Stimulated activated CD8-positive, alpha-beta memory T cell treated with anti-CD3 and anti-CD28 coated beads, Interleukin-7, amount 100 ng/mL, for 1 hour (primary cell): ENCODE measurements at places on chromosomes 5 and 9.

GRCh38 chr5:311963-312362 is 9.6 kb upstream of the AHRR start:
- no peak for DNase-seq

- no peak for DNase-seq
Measured at GRCh38 chr9:116030517-116030916, 123.1 kb upstream of the PAPPA start.

DNA sequence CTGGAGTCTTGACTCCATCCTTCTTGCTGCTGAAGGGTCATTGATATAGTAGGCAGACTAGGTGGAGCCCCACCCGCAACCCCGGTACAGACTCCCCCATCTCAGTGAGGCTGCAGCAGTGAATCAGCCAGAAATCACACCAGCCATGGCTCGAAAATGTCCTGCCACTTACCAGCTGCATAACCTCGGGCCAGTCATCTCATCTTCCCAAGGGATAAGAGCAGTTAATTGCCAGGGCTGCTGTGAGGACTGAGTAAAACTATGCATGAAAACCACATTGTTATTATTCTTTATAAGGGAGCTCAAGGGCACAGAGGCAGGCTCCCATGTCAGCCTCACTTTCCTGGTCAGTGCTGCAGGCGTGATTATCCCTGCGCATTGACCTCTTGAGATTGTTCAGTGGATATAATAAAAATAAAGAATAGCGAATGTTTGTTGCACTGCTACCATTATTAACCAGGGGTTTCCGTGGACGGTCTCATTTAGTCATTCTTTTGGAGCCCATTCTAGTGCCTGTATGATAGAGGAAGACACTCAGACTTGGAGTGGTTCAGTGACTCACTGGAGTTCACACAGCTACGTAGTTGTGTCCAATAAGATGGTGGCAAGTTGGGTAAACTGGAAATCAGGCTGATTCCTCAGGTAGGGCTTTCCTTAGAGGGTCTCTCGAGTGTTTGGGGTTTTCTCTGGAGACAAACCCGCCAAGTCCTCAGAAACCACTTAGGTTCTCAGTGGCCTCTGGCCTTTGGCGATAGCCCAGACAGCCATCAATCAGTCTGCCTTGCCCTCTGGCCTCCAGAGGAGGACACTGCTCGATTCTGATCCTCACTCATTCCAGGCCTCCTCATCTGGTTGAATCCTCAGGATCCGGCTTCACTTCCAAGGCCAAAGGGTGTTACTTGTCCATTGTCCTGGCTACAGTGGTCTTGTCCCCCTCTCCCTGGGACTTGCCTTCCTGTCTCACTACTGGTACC is 39.9 kb downstream of the COL15A1 start:
- DNase-seq = no peak

- DNase-seq = no peak
Measured at GRCh38 chr9:131986576-131986975, 93.1 kb downstream of the MED27 start.

DNA sequence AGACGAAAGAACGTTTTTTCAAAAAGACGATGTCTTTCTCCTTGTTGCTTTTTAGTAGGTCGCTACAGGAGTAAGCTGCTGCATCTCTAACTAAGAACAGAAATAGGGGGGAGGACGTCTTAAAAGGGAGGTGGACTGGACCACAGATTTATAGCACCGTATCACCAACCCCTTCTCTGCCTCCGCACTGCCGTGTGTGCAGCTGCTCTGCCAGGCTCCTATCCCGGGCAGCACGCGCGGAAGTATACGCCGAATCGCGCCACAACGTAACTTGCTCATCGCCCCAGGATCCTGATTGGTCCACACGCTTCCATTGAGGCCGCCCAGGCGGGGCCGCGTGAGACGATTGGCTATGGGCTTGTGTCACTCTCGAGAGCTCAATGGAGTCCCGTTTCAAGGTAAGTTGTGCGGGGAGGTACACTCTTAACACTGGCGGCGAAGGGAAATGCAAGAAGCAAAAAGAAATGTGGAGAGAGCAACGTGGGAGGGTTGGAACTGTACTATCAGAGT is at the start of gene ELAVL2:
TSS of gene ELAVL2 (minus strand) at position 121 of the 510 bp plus-strand sequence. CDS start 64,006 bp downstream, outside the sequence.
- no peak for DNase-seq

DNA sequence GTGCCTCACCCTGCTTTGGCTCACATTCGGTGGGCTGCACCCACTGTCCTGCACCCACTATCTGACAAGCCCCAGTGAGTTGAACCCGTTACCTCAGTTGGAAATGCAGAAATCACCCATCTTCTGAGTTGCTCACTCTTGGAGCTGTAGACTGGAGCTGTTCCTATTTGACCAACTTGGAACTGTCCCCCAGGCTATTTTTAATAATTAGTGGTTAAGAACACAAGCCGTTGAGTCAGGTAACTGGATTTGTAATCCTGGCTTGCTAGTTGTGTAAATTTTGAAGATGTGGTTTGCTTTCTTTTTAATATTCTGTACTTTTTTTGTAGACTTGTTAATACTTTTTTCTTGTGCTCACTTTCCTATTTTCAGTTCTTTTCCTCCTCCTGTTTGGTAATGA is 81.2 kb downstream of the CNTLN start:
- no peak for DNase-seq

- no peak for DNase-seq
Measured at GRCh38 chr5:82594097-82594496, 315.9 kb upstream of the RPS23 start.

GRCh38 chr5:10892147-10892910 is 131.3 kb upstream of the DAP start:
- no peak for DNase-seq

DNA sequence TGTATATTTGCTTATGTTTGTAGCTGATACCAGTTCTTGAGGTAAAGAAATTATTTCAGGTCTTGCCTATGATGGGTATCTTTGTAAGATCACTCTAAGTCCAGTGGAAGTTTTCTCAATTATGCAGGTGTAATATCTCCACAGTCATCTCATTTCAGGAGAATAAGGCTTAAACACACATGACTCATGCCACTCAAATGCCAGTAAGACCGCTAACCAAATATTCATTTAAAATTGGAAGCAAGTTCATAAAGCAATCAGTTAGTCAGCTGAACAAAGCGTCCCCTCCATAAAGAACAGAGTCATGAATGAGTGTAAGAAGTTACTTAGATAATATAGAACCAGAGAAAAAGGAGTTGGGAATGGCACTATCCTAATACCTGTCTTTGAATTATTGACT is 248.7 kb downstream of the LURAP1L start:
- no peak for DNase-seq

- no peak for DNase-seq
Measured at GRCh38 chr5:124936626-124936933, 190.1 kb upstream of the ZNF608 start.

- no peak for DNase-seq
Measured at GRCh38 chr9:34615132-34615531, 3.2 kb upstream of the RPP25L start.

DNA sequence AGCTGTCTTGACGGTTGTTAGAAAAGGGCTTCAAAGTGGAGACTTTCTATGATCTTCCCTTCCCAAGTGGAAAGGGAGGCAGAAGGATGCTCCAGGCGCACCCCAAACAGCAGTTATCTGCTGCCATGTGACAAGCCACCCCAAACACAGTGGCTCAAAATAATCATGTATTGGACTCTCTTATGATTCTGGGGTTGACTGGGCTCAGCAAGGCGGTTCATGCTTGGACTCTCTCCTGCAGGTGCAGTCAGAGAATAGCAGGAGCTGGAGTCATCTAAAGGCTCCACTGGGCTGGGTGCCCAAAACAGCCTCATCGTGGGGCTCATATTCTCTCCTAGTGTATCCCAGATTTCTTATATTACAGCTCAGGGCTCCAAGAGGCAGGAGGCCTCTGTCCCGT is 177.6 kb upstream of the IER5L start:
- no peak for DNase-seq

DNA sequence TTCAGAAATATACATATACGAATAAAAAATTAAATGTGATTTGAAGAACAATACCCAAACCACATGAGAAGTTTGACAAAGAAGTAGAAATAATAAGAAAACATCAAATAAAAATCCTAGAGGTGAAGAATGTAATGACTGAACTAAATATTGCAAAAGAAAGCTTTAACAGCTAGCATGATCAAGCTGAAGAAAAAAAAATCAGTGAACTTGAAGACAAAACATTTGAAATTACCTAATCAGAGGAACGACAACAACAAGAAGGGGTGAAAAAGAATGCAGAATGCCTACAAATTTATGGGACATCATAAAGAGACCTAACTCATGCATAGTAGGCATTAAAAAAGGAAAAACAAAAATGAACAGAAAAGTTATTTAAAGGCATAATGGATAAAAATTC is 60.5 kb upstream of the SPEF2 start:
- DNase-seq = no peak

DNA sequence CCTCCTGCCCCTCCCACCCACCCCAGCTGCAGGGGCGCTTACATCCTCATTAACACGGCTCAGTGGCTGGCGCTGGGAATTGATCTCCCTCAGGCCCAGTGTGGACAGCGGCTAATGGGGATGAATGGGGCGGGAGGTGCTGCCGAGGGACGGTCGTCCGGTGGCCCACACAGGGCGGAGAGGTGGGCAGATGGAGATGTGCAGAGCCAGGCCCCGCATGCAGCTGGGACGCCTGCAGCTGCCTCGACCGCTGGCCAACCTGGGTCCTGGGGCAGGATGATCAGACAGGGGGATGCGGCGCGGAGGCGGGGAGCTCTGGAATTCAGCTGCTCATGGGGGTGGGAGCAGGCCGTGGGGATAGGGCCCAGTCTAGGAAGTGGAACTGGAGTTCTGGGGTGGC is 17.6 kb downstream of the TSPAN17 start:
- DNase-seq = no peak

- DNase-seq = no peak
Measured at GRCh38 chr5:88923623-88924329, 40.8 kb upstream of the MEF2C start.

DNA sequence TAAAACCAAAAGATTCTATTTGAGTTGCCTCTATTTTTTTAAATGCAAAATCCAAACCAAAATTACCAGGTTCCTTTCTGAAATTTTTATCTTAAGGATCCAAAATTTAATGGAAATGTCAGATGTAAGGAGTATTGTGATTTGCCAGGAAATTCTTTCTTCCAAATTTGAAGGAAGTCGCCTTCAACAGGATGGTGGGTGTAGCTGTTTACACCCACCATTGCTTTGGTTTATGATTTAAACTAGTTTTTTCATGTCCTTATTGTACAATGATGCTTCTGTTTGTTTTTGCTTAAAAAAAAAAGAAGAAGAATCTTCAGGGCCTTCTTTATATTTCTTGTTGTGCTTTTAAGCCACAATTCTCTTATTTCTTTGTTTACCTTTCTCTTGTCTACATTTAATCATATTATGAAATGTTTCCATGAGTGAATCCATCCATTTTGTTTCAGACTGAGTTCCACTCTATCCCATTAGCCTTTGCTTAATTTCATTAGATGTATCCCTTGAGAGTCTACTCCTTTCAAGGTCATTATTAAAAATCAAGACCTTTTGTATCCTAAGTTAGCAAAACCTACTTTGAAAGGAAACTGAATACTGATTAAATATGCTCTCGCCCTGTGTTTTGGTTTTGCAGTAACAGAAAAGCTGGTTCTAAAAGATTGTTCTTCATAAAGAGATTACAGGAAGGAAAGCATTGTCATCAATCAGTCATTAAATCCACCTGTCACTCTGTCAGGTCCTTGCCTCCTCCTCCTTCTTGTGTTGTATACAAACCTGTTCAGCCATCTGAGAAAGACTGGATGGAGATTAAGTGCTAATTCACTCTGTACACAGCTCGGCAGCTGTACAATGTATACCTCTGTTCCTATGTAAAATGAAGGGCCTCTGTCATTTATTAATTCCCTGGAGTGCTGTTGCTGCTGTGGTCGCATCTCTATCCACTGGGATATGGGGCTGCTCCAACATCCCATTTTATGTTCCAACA is 45.5 kb upstream of the SLC2A8 start:
- no peak for DNase-seq

DNA sequence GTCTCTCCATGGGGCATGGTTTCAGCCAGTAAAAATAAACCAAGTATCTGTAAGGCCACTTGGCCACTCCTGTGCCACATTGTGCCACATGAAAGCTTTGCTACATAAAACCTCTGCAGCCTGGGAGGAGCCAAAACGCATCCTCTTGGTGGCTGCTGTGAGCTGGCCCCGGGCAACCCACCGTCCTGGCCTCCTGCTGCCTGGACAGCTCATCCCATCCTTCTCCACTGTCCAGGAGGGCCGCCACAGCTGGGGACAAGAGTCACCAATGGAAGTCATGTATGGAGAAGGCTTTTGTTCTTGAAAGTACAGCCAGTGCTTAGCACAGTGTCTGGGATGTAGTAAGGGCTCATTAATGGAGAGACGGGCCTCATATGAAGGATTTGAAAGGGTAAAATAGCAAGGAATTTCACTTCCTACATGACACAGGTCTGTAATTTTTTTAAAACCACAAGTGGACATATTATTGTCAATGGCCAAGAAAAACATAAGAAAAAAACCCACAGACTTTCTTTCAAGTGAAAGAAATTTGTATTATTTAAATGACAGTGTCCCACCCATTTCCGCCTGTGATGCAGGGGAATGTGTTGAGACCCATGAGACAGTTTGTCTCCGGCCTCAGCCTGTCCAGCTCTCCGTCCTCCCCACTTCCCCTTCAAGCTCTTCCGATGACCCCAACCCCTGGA is 6.6 kb downstream of the PTGES start:
- no peak for DNase-seq

- no peak for DNase-seq
Measured at GRCh38 chr9:92486371-92486770, 4.1 kb upstream of the ASPN start.

- no peak for DNase-seq
Measured at GRCh38 chr5:41754857-41755256, 115.4 kb downstream of the OXCT1 start.

GRCh38 chr9:7169717-7170389 is 412.1 kb downstream of the KDM4C start:
- DNase-seq = no peak

GRCh38 chr9:123339666-123340510 is 16.1 kb upstream of the CRB2 start:
- no peak for DNase-seq

- no peak for DNase-seq
Measured at GRCh38 chr5:22787807-22788206, 65.3 kb downstream of the CDH12 start.
